ENCODE measurements at places on chromosomes 2 and 18.

- DNase-seq, result no peak
Measured at GRCh38 chr2:159256159-159256558, 30.3 kb downstream of the WDSUB1 start.

- DNase-seq, result no peak
Measured at GRCh38 chr2:119469661-119470297, 38.1 kb downstream of the TMEM37 start.

GRCh38 chr18:8771930-8772329 lies 66.6 kb downstream of the MTCL1 start:
- no peak for DNase-seq

- no peak for DNase-seq
Measured at GRCh38 chr2:32862269-32863055, 84.3 kb upstream of the LTBP1 start.

- no peak for DNase-seq
Measured at GRCh38 chr2:1509271-1510065, 96.2 kb downstream of the TPO start.

GRCh38 chr2:240498958-240499260 lies 58.9 kb downstream of the ANKMY1 start:
- no peak for DNase-seq

- no peak for DNase-seq
Measured at GRCh38 chr2:127422559-127423477, 4.6 kb downstream of the PROC start.

DNA sequence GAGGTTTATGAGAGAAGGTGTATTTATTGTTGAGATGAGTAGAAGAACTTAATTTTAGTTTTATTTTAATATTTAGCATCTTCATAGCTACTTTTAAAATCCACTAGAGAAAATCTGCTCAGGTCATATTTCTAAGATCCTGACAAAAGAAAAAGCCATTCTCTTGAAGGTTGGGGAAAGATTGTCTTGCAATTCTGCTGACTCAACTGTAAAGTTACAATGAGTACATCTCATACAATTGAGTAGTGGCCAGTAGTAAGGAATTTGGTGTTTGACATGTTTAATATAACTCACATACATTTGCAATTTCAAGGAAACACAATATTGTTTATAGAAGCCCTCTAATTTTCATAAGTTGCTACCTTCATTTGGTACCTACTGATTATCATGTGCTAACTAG lies 344.5 kb downstream of the LRRTM1 start:
- DNase-seq, result no peak

- DNase-seq, result no peak
Measured at GRCh38 chr2:218860950-218861381, 1.4 kb downstream of the WNT6 start.

DNA sequence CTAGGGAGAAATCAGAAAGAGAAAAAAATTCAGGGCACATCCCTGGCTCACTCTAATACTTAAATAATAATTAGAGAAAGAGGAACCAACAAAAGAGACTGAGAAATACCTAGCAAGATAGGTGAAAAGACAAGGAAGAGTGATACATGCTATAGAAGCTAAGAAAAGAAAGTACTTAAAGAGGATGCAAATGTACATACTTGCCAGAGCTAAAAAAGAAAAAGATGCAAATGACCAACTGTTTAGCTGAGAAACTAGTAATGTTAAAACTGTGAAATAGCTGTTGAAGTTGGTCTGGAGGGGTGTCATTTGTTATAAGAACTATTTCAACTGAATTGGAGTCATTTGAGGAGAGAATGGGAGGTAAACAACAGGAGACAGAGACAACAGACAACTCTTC lies 412.2 kb downstream of the SPAG16 start:
- no peak for DNase-seq

DNA sequence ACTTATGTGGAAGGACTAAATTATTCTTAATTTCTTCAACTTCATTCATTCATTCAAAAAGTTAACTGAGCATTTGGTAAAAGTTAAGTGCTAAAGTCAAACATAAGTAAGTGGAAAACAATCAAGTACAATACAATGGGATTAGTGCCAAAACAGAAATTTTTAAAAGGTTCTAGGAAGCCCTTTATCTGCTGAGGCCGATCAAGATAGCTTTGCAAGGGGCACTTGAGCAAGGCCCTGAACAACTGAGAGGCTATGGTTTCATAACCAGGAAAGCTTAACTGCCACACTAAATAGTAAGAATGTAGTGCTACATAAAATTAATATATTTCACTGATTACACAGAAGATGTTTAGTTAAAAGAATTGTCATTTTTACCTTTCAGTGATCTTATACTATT lies 76.5 kb downstream of the NOL10 start:
- DNase-seq, result no peak

- no peak for DNase-seq
Measured at GRCh38 chr2:160650196-160651118, 156.8 kb upstream of the RBMS1 start.

GRCh38 chr2:164008752-164009151 lies 272.9 kb upstream of the FIGN start:
- no peak for DNase-seq

- no peak for DNase-seq
Measured at GRCh38 chr2:72765997-72766609, 59.7 kb downstream of the EXOC6B start.

DNA sequence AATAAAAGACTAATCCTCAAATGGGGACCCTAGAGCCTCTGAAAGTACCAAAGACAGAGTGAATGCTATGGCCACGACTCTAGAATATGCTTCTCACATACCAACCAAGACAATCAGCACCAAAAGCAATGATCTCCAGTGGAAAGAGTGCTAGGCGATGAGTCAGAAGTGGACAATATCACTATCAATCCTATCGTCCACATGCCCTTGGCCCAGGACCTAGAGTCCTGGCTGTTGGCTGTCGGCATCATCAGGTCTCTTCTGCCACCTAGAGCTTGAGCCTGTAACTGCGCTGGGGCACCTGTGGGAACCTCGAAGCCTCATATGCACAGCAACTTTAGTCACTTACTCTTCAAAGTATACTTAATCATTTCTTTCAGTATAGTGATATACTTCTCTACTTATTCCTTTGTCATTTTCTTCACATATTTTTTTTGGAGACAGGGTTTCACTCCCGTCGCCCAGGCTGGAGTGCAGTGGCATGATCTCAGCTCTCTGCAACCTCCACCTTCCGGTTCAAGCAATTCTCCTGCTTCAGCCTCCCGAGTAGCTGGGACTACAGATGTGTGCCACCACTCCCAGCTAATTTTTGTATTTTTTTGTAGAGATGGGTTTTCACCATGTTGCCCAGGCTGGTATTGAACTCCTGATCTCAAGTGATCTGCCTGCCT lies 29.7 kb downstream of the NOL10 start:
- DNase-seq, result peak; percentile 35

GRCh38 chr2:3079466-3079865 lies 298.2 kb downstream of the EIPR1 start:
- DNase-seq, result no peak

GRCh38 chr2:223222397-223222796 lies 170.4 kb downstream of the KCNE4 start:
- no peak for DNase-seq

- peak; percentile 1 for DNase-seq
Measured at GRCh38 chr2:72142570-72143440, 4.9 kb downstream of the CYP26B1 start.

GRCh38 chr2:163312713-163313112 lies 423.1 kb downstream of the FIGN start:
- DNase-seq, result no peak

DNA sequence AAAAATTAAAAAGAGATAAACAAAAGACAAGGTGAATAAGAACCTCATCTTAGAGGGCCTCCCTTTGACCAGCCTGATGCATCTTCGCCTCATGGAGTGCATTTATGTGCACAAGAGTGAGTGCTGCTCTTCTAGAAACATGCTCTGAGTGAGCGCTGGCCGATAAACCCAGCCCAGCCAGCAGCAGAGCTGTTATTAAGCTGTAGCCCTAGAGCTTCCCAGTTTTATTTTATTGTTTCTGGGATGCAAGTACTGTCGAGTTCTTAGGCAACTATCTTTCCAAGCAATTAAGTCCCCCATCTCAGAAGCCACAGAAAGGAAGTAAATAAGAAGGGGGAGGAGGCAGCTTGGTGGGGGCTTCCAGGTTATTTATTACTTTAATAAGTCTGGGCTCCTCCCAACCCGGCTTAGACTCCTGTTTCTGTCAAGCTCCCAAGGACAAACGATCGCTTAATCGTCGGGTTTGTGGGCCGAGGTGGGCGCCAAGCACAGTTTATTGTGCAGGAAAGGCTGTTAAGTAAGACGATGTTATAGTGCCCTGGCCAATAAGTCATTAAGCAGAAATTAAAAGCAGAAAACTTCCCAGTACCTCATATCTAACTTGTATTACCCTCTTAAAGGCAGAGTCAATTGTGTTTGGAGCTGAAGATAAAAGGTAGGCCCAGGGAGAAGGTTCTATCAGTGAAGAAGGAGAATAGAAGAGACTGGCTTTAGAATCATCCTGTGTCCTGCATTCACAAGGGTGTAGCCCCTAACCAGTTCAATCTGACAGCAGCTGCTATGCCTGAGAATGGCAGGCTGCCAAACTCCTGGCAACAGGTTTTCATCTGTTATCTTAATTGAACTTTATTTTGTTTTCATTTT lies 176.3 kb downstream of the PIK3C3 start:
- no peak for DNase-seq

- no peak for DNase-seq
Measured at GRCh38 chr18:66210875-66211274, 393.0 kb downstream of the CDH19 start.

DNA sequence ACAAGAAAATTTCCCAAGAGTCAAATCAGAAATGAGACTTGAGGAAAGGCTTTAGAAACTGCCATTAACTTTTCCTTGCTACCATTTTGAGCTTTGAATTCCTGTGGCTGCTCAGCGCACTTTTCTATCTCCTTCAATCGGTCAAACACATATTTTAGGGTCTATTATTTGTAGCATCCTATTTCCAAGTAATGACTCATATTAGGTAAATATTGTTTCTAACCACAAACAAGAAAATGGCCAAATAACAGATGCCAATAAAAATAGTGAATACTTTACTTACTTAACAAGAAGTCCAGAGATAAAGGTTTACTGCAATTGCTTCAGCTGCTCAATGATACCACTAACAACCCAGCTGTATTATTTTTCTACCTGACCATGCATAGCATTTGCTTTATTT lies 29.7 kb upstream of the CCDC178 start:
- DNase-seq, result no peak

- no peak for DNase-seq
Measured at GRCh38 chr2:16816016-16816415, 150.4 kb upstream of the CYRIA start.

GRCh38 chr2:30666266-30666874 lies 140.9 kb downstream of the CAPN13 start:
- no peak for DNase-seq

DNA sequence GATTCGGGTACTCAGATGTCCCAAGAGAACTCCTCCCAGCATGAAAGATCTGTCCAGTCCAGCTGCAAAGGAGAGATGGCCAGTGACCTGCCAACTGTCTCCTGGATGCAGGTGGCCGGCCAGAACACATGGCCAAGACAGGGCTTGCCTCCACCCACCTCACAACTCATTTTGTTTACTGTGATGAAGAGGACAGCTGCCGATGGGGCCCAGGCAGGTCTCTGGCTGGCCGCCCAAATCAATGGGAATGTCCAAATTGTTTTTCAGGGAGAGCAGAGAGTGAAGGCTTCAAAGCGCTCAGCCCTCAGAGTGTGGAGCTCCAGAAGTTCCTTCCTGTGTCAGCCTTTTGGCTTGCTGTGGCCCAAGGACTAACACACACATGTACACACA lies 41.9 kb downstream of the FOSL2 start:
- no peak for DNase-seq

- DNase-seq, result no peak
Measured at GRCh38 chr2:29504746-29505145, 389.5 kb downstream of the CLIP4 start.

DNA sequence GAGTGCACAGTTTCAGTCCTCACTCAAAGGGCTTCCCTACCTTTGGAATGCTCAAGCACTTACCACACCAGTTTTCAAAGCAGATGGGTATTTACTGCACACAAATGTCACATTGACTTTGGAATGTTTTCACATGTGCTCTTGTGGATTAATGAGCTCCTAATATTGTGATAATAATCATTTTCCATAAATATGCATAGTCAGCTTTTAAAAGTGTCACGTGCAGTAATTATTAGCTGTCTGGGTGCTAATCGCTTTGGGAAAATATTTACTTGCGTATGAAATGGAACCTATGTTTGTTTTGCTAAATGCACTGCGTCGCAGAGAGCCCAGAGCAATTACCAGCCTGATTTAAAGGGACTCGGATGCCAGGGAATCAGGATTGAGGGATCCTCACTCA lies 229.3 kb downstream of the SMAD2 start:
- DNase-seq, result no peak

DNA sequence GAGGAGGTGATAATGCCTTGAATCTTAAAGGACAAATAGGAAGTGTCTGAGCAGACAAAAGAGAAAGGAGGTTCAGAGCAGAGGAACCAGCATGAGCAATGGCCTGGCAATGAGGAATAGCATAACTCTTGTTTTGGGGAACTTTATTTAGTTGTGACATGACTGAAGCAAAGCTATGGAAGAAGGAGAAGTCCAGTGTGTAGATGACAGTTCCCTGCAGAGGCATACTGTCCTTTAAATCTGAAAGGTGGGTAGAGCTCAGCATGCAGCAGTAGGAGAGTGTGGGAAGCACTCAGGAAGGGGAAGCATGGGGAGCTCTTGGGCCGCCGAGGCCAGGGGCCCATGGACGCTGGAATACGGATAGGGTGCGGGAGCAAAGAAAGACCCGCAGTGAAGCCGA lies 173.8 kb downstream of the SEPTIN10 start:
- DNase-seq, result no peak

DNA sequence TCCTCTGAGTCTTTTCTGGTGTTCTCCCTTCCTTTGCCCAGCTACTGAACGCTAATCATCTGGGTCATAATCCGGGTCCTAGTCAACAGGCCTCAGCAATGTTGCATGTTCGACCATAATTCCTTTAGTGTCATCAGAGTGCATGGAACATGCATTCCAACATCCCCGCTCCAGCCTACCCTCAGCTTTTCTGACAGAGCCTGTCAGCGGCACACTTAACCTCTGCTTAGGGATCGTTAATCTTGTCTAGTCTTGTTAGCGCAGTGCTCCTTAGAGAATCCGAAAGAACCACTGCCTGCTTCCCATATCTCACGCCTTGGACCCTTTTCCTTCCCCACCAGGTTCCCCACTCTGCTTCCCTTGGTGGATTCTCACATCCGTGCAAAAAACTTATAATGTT lies 767.9 kb upstream of the ID2 start:
- DNase-seq, result no peak

GRCh38 chr2:199144036-199144435 lies 313.7 kb downstream of the SATB2 start:
- no peak for DNase-seq

DNA sequence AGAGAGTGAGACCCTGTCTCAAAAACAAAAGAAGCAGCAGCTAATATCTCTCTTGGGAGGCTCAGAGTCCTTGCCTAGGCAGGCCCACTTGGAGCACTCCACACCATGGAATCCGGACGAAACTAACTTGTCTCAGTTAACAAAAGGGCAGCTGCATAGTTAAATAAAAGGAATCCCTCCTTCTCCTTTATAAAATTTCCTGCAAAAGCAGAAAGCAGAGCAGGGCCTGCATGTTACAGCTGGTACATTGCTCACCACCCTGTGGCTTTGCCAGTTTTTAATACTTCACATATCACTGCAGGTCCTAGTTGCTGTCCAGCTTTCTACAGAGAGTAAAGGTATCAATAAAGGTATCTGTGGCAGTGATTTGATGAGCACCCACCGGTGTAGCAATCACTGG lies 93.6 kb downstream of the ASAP2 start:
- no peak for DNase-seq

Data from activated T-cell treated with anti-CD3 and anti-CD28 coated beads, Interleukin-2, amount 50 U/mL, for 4 hours (primary cell).